ENCODE measurements at places on chromosomes 6 and 20.
A peak's percentile ranks its signal among the peaks of the same experiment; 100 is the strongest.

- no peak for DNase-seq
Measured at GRCh38 chr6:105320765-105321164, 82.1 kb downstream of the PREP start.

DNA sequence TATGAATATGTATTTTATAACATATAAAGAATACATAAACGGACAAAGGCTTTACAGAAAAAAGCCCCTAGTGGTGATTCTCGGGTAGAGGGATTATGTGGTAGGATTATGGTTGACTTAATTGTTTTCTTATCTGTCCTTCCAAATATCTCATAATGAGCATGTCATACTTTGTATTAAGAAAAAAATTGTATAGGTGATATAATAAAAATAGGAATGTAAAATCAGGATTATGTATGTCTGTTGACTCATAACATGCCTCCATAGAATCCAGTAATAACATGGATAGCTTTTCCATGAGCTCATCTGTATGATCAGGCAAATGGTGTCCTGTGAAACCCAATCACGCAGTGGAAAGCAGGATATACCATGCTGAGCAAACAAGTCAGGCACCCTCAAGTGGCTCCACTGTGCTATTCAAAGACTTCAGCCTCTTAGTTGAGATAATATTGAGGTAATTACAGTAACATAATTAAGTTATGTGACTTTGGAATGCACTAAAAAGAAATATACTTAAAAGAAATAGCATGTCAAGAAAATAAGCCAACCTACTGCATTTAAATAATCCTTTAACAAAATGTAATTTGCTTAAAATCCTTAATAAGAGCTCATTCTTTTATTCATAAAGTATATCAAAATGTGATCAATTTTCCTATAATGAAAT, 39.6 kb upstream of the PRELID3B start:
- DNase-seq: no peak

GRCh38 chr6:26216359-26216885, 129.2 kb downstream of the HFE start:
- DNase-seq: peak; percentile 22

DNA sequence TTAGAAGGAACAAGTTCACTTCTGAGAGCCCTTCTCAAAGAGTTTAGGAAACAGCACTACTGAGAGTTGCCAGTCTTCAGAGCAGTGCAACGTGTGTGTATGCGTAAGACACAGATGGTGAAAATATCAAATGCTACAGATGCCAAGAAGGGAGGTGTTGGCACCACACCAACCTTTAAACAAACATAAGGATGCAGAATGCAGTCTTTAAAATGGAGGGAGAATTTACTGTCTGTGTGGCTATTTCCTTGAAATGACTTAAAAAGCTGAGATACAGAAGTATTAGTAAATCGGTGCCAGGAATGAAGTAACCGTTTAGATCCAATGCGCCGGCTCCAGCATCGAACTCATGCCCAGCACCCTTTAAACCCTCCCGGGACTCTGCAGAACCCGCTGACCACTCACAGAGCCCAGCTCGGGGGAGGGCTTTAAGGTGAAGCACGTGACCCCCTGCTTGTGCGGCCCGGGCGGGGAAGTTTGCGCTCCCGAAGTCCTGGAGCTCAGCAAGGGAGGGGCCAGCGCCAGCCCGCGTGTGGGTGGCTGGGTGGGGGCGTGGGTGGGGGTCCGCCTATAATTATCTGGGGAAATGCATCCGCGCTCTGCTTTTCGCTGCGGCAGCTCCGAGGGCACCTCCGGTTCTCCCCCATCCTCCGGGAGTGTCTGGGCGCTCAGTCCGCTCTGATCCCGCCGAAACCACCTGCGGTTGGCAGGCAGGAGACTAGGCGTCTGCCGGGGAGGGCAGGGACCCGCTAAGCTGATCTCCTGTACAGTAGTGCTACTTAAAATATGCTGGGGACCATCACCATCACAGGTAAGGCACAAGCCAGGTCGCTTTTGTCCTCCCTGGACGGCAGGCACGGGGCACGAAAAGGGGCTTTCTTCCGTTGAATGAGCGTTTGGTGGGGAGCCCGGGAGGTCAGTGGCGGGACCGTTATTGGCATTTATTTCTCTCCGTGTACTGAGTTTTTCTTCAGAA, 66.0 kb downstream of the ZBTB2 start:
- DNase-seq: peak; percentile 16

- no peak for DNase-seq
Measured at GRCh38 chr20:40326784-40327183, 362.3 kb downstream of the MAFB start.

- DNase-seq: no peak
Measured at GRCh38 chr6:141552463-141552862, 580.3 kb upstream of the GJE1 start.

GRCh38 chr6:148179786-148180185, 162.9 kb upstream of the SASH1 start:
- no peak for DNase-seq

DNA sequence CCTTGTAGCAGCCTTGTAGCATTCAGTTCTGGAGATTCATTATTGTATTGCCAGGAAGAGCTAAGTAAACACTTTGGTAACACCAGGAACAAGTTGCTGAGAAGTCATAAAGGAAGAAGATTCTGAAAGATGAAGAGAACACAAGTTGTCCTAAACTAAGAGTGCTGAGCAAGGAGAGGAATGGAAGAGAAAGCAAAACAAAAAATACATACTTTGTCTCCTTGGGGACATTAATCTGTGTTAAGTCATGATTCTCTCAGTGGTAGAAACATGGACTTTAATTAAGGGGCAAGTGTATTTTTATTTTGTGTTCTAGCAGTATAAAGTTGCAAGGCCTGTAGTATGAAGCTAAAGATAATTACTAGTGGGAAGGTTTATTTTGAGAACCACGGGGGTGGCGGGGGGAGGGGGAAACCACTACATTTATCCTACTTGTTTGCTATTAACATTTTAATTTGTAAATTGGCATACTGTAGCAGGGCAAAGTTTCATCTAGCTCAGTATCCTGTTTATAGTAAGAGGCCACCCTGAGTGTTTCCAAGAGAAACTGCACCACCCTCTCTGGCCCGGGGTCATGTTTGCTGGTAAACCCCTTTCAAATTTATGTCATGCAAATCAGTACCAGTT, 463.0 kb downstream of the CDKAL1 start:
- no peak for DNase-seq

All from hippocampal formation (tissue), 2 donors.